Right lobe of liver (tissue), 6 donors: ENCODE measurements at places on chromosomes 3 and 15. TPM values are rescaled to one million over a fixed set of nuclear protein-coding genes. Genes with fewer than 3 reads are reported as not detected.
A peak's percentile ranks its signal among the peaks of the same experiment; 100 is the strongest.

The GPR156 gene
- total RNA-seq: not detected

The PRR20G gene
- not detected for total RNA-seq

DNA sequence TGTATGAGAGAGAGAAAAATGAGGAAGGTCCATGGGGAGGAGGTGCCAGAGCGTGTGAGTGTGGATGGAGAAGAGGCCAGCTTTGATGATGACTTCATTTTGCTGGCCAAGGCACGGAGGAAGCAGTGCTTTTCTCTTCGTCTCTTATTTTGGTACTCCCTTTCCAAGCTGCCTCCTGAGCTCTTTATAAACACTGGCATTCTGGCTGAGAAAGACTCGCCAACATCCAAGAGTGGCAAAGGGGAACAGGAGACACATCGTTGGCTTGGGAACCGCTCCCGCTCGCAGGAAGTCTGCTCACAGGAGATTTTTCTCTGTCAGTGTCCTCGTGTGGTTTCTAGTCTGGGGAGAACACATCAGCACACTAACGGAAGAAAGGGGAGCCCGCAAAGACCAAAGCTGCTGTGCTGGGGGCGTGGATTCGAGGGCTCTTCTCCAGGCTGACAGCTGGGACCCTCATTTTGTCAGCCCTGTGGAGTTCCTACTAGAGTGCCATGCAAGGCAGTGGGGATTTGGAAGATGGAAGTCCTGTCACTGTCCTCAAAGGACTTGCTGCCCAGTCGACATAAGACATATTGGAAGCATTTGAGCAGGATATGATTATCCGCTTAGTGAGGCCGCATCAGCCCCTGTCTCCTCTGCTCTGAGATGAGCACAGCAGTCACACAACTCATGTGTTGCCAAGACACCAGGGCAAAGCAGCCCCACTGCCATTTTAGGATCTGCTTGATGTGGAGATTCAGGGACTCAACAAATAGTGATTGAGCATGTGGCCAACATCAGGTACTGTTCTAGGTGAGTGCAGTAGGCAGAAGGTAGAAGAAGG, 8.0 kb upstream of the SEMA4B start:
- no peak for DNase-seq

GRCh38 chr15:74902295-74903075, 4.2 kb downstream of the FAM219B start:
- no peak for DNase-seq

The RPL35A gene
- total RNA-seq: 268 TPM

GRCh38 chr3:127431066-127431465, 143.2 kb upstream of the PRR20G start:
- DNase-seq: no peak

DNA sequence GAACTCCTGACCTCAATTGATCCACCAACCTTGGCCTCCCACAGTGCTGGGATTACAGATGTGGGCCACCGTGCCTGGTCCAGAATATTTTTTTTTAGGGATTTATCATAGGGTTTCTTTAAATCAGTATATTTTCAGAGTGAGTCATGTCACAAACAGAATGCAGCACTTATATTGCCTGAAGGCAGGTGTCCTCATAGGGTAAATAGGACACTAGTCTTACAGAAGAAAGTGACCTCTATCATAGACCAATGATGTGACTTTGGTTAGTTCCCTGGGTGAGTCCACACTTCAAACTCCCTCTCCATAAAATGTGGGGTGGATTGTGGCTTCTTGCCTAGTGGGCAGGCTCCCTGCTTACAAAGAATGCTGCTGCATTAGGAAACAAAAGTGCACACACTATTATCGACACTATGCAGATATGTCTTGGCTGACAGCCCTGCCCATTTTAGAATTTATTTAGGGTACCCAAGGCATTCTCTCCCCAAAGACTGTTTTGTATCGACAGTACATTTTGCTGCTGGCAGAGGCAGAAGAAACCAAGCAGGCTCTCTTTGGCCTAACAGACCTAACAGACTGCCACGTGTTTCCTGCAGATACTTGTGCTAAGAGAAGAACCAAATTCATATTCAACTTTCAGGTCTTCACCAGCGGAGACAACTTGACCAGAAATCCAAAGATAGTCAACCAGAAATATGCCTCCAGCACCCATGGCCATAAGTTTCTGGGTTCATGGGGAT, 125.0 kb downstream of the MOBP start:
- no peak for DNase-seq

DNA sequence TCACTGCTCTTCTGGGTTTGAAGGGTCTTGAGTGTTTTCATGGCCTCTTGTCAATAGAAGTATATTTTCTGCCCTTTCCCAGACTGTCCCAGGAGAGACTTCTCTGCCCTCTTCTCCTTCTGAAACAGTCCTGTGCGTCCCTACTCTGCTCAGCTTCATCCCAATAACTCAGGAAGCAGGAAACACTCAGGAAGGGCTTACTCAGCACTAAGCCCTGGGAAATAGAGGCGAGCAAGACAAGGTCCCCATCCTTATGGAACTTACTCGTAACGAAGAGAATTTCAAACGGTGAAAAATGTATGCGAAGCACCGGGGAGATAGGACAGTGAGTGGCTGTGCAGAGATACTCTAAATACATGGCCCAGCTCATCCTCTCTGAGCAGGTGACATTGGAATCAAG, 52.8 kb upstream of the TFRC start:
- no peak for DNase-seq

- DNase-seq: no peak
These were observed 53.1 kb downstream of the TGFBR2 start for GRCh38 chr3:30659270-30660130.

GRCh38 chr3:128432971-128433836, 33.5 kb downstream of the DNAJB8 start:
- no peak for DNase-seq

The CCR2 gene
- 1.1 TPM for total RNA-seq

DNA sequence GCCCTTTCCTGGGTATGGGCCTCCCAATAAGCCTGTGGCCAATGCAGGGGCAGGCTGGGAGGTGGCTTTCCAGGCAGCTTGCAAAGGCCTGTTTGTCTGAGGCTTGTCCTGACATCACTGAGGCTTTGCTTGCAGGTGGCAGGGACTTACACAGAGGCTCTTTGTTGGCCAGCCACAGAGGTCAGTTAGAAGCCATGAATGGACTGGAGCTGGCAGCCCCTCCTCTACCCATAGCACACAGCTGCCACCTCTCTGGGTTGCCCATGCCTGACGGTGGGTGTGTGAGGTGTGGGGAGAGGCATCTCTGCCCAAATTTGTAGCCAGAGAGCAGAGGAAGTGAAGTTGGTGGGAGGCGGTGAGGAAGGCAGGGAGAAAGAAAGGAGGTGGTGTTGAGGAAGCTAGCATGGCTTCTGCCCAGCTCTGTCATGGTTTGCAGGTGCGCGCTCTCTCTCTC, 17.1 kb downstream of the LIMD1 start:
- no peak for DNase-seq

- DNase-seq: no peak
These were observed 44.9 kb upstream of the GABRG3 start for GRCh38 chr15:26926081-26926480.

- no peak for DNase-seq
These were observed 153.9 kb downstream of the PPM1L start for GRCh38 chr3:160909917-160910316.

DNA sequence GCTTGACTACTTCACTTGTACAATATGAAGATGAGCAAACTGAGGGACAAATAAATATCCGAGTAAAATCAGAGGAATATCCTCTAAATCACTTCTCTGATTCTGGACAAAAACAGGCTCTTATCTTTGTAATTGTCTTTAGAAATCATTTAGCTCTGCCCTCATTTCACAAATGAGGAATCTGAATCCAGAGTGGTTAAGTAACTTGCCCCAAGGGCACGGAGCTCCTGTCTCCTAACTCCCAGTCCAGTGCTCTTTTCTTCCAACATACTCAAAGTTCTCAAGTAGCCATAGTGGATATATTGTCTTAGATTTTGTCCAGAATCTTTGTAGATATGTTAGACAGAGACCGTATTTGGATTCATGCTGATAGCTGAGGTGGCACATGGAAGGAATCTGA, 156.0 kb downstream of the TP63 start:
- DNase-seq: no peak

GRCh38 chr3:37554364-37554763, 307.3 kb upstream of the CTDSPL start:
- no peak for DNase-seq

DNA sequence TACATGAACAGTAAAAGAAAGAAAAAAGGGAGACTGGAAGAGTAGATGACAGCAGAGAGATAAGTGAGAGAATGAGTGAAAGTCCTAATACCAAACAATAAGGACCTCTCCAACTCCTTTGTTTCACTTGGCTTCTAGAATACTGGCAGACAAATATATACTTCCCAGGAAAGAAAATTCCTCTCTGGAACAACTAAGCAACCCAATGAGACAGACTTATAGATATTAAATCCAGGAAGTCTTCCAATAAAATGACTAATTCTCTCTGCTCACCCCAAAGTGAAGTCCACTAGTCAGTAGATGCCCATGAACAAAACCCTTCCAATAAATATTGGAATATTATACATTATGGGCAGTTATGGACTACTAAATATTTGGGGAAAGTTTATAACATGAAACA, 114.2 kb downstream of the NEDD4 start:
- no peak for DNase-seq

- peak; percentile 64 for DNase-seq
These were observed 9.2 kb upstream of the ACSBG1 start for GRCh38 chr15:78243491-78243941.

DNA sequence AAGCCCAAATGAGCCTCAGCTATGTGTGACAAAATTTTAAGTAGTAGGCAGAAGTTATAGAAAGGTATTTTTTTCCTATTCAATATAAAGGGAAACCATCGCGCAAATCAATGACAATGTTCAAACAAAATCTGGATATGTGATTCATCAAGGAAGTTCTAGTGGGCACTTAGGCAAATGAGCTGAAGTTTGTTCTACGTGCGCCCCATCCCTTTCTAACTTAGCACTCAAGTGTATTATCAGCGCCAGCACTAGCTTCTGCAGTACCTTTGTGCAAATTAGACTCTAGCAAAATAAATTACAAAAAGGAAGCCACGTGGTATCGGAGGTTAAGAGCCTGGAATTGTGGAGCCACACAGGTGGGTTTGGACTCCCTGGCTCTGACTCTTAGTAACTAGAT, 91.1 kb downstream of the TBL1XR1 start:
- DNase-seq: no peak

- no peak for DNase-seq
These were observed 337.8 kb upstream of the NR2E3 start for GRCh38 chr15:71472566-71472965.

DNA sequence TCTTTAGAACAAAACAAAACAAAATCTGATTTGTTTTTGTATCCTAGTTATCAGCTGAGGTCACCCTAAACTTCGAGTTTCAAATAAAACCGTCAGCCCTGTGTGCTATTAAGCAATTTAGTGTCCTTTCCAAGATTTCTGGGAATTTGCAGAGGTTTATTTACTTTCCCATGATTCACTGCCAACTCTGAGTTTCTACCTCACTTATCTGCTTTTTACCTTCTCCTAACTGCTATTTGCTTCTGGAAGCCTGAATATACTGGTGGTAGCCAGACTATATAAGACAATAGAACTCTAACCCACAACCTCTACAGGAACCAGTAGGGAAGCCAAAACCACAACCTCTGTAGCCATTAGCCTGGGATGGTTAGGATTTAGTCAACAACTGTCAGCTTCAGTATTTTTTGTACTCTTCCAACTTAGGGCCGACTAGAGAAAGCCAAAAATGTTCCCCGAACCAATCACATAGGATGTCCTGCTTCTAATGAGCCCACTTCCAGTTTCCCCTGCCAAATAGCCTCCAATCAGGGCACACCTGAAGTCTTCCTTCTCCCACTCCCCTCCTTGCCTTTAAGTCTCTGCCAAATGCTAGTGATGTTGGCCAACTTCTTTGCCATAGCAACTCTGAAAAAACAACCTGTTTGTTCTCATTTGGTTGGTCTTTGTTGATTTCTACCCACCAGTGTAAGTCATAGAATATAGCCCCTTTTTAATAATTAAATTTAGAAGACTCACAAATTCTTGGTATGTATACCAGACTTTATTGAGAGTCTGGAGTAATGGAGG, 273.1 kb downstream of the ULK4 start:
- DNase-seq: no peak

DNA sequence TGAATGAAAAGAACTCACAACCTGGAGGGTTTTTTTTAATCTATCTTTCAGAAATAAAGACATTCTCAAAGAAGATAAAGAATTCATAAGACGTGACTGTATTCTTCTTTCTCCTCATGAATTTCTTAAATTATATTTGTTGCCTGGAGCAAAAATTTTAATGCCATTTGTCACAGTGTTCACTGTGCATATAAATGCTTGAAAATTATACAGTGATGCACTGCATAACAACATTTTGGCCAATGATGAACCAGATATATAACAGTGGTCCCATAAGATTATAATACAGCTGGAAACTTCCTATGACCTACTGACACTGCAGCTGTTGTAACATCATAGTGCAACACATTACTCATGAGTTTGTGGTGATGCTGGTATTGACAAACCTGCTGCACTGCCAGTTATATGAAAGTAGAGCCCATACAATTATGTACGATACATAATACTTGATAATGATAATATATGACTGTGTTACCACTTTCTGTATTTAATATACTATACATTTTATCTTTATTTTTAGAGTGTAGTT, 67.3 kb downstream of the P2RY1 start:
- no peak for DNase-seq

The SLC15A2 gene
- total RNA-seq: 0.31 TPM

DNA sequence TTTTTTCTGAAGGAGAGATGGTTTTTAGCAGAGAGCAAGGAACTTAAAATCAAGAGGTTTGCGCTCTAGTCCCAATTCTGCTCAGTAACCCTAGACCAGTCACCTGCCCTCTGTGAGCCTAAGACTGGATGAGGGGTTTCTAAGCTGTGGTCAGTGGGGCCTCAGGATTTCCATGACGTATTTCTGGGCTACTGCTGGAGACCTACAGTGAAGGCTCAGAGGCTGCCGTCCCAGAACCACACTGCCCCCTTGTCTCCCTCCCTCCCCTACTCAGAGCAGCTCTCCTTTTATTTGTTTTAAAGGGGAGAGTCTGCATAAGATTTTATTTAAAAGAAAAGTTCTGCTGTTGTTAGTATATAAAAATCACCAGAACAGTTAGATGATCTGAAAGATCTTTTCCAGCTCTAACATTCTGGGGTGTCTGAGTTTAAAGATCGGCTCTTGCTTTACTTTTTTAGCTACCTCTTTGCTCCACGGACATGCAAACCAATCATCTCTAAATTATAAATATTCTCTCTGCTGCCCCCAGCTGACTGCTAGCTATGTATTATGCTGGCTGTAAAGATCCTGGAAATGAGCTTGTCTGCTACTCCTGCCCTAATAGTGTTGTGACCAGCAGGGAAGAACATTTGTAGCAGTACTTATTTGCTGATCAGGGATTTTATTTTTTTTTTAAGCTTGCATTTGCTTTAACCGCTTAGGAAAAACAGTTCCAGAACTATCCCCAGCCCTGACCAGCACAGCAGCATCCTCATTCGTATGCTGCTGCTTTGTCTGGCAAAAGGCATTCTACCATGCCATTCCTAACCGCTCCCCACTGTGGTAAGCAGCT, 28.6 kb upstream of the NDUFB4 start:
- no peak for DNase-seq

DNA sequence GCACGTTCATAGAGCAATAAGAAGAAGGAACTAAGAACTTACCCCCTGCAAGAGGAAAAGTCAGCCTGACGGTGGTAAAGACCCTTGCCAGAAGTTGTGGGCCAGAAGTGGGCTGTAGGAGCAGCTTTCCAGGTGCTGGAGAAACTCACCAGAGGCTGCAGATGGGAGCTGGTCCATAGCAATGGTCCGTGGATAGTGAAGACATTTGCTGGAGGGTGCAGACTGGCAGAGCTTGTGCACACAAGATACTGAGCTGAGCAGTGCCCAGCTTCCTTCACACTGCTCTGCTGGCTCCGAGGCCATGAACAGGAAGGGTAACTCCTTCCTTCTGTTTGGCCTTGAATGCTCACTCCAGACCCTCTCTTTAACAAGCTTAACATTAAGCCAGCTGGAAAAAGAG, 149.8 kb upstream of the BNIP2 start:
- DNase-seq: no peak
